ENCODE measurements at places on chromosomes 4 and X.

- no peak for DNase-seq
These were observed 15.7 kb downstream of the SH2D1A start for GRCh38 chrX:124362072-124362471.

DNA sequence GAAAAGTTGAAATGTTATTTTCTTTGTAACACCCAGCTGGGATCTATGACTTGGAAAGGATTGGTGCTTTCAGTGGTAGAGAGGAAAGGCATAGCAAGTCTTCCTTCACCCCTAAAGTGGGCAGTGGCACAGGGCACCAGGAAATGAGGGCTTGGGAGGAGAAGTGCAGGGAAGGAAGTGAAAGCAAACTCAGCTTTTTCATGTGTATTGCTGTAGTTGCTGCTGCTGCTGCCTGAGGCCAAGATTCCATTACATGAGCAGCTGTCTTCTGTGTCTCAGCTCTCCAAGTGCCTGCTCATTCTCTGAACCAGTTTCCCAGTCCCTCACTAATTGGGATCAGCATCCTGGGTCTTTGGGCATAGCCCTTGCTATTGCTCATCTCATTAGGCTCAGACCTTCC, 2.6 kb downstream of the HCCS start:
- DNase-seq: no peak

GRCh38 chr4:154739111-154739510, 4.7 kb upstream of the LRAT start:
- DNase-seq: no peak

GRCh38 chrX:95675794-95676193, 1008.8 kb upstream of the DIAPH2 start:
- no peak for DNase-seq

DNA sequence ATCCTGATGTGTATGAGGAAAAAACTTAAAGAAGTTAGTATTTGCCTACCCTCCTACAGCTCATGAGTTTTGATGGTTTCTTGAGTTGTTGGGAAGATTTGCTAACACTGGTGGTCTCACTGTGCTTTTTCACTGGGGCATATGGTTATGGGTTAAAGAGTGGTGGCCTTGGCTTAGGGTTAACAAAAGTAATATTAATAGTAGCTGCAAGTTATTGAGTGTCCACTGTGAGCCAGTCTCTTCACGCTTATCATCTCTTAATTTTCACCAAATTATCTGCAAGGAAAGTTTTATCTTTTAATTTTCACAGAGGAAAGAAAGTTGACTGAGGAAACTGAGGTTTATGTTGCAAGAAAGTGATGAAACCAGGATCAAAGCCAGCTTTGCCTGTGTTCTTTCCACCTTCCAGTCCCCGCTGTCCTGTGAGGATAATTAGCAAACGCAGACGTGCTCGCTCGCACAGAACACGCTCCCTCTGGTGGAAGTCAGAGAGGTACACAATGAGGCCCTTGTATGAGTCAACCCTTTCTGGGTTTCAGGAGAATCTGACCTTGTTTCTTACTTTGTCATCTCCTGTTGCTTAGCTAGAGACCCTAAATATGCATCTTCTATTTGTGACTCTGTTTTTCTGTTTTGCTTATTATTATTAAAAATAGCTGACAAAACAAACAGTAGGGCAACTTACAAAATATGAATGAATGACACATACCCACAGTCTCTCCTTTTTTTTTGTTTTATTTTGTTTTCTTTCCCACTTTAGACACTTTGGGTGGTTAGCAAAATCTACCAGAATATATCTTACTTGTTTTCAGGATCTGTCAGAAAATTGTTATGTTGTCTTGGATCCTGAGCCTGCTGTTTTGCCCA, 94.3 kb downstream of the DDIT4L start:
- peak; percentile 5 for DNase-seq

GRCh38 chrX:100449696-100450608, 39.9 kb upstream of the PCDH19 start:
- DNase-seq: no peak

DNA sequence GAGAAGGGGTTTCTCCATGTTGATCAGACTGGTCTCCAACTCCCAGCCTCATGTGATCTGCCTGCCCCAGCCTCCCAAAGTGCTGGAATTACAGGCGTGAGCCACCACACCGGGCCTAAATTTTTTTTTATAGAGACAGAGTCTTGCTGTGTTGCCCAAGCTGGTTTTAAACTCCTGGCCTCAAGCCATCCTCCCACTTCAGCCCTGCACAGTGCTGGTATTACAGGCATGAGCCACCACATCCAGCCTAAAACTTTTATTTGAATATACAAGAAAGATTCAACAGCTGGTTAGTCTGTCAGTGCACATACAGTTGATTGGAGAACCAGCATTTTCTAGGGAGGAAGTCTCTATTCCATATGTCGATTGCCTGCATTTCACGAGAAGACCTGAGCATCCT, 91.2 kb downstream of the LRP2BP start:
- DNase-seq: no peak

DNA sequence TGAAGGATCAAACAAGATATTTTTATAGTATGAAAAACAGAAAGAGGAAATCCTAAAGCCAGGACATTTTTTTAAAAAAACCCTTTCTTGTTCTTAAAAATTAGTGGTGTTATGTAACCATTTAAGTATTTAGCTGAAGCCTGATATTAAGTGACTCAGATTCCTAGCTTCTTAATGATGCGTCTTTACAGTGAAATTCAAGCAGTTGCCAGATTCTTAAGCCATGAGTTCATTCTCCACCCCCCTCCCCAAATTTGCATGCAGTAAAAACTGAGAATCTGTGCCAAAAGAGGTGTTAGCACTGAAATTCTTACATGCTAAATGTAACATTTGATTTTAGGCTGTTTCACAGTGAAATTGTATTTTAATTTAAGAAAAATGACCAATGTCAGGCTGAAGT, 180.8 kb downstream of the RAPGEF2 start:
- no peak for DNase-seq

DNA sequence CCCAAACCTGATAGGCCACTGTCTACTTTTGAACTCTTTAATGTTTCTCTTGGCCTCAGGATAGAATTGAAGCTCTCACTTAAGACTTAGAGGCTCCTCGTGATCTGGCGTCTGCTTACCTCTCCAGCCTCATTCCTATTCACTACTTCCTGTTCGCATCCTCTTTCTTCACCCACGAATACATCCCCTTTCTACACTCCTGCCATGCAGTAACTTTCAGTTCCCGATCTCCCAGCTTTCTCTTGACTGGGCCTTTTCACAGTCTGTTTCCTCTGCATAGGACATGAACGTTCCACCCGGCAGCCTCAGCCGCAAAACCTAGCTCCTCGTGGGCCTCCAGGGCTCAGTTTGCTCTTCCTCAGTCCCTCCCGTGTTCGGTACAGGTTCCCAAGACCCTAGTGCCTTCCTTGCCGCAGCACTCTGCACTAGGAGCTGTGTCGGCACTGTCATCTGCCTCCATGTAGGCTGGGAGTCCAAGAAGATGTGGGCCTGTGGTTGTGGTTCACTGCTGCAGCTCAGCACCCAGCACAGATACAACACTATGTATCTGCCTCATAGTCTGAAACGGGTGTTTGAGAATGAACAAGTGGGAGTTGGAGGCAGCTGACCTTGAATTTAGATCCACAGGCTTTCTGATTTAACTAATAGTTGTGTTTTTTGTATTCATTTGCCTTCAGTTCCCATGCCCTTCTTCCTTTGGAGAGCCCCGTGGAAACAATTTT, 15.8 kb downstream of the RPL39 start:
- no peak for DNase-seq

- peak; percentile 36 for DNase-seq
These were observed 23.4 kb downstream of the CCNI start for GRCh38 chr4:77052352-77052751.

GRCh38 chrX:111098874-111099273, 2.9 kb downstream of the PAK3 start:
- DNase-seq: no peak

GRCh38 chrX:639151-639550, 8.6 kb downstream of the SHOX start:
- DNase-seq: no peak

DNA sequence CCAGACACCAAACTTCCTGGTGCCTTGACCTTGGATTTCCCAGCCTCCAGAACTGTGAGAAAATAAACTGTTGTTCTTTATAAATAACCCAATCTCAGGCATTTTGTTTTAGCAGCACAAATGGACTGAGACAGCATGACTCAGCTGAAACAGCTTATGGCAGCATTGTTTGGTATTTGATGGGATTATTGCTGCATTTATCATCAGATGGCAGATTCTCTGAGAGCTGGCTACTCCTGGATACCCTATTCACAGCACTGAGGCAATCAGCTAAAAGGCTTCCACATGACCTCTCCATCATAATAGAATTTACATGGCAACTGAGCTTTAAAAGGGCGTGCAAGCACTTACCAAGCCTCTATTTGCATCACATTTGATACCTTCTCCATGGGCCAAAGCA, 623.1 kb upstream of the CPEB2 start:
- no peak for DNase-seq

GRCh38 chr4:148740701-148741100, 298.5 kb upstream of the NR3C2 start:
- no peak for DNase-seq

DNA sequence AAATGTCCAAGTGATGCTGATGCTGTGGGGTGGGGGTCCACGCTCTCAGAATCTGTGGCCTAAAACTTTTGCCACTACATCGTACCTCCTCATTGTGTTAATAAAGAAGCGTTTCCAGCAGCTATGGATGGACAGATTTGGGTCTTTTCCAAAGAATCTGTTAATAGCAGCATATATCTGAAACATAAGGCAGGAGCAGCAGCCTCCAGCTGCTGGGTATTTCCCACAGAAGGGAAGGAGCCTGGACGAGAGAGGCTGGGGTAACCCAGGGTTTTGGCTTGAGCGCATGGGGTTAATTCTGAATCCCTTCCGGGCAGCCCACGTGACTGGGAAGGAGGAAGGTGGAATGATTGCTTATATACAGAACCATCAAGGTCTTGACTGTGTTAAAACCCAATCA, 332.4 kb downstream of the BCOR start:
- DNase-seq: no peak

DNA sequence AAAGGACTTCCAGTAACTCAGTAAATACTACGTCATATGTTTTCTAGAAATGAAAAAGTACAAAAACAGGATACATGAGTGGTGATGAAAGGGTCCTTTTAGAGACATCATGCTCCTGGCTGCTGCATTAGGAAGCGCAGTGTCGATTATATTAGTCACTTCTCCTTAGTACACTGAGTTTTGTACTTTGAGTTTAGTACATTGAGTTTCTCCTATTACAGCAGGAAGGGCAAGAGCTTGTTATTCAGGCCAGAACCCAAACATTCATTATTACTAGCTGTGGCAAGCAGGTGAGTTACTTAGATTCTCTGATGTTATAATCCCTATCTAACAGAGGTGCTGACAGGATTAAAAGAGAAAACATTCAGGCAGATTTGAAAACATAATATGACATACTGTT, 21.3 kb downstream of the RPGR start:
- DNase-seq: no peak

DNA sequence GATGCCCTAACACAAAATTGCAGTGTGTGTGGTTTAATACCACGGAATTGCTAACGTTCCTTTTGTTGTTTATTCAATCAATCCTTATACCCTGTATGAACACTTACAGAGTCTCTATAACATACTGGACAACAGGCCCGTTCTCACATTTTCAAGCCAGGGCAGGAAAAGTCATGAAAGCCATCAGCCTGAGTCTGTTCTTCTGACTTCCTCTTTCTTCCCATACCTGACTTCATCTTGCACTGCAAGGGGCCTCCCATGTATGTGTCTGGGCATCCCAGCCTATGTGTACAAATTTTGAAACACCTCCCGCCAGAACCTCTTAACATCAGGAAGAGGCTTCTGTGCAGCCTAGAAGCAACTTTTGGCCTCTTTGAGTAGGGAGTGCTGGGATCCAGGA, 4.9 kb upstream of the SHISA3 start:
- DNase-seq: no peak

DNA sequence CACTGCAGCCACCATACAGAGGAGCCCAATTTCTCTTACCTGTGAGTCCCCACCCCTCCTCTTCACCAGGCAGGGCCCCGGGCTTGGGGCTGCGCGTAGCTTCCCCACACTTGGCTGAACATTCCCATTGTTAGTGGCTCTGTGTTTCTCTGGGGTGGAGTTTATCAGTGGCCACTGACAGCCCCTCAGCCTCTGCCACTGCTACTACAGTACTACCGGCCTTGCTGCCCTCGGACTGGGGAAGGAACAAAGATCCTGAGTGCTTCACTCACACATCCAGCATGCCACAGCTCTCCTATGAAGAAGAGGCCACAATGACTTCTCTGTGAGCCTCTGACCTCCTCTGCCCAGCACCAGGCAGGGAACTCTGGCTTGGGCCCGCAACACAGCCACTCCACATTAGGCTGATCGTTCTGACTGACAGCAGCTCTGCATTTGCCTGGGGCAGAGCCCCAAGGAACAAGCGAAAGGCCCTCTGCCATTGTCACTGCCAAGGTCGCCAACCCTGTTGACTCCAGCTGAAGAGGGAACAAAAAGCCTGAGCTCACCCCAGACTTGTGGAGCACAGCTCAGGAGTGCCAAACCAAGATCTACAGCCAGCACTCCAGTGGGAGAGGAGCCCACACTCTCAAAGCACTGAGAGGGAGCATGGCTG, 24.0 kb downstream of the ABCB7 start:
- no peak for DNase-seq

DNA sequence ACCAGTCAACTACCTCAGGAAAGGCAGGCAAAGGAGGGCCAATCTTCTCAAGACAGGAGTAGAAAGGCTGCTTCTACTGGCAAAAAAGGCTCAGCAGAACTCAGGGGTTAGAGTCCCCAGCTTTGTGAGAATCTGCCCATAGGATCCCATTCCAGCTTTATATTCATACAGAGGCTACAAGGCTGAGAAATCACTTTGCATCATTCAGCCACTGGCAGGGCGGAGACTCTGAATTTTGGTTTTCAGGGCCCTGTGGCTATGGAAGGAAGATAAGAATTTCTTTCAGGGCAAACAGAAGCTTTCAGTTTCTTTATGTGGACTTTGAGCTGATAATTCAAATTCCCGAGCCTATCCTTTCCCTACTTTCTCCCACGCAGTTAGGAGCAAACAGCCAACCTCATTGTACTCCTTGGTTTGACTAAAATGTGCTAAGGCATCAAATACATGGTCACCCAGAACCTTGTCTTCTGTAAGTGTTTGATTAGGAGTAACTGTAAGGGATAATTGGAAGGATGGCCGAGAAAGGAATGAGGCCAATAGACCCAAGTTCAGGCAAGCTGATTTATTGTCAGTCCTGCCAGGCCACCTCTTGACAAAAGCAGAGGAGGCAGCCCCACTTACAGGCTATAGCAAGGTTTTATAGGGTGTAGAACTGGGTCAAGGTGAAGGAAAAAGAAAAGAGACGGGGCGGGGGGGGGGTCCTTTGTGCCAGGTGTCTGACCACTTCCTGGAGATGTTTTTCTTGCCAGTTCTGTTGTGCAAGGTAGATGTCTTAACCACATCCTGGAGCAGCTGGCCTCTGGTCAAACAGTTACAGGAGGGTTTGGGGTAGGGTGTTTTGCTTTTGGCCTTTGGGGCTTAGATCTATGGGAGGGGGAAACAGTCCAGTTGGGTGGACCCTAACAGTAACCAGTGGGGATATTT, 165.3 kb upstream of the PPP1R2C start:
- DNase-seq: no peak

- no peak for DNase-seq
These were observed 5.0 kb downstream of the FUNDC2 start for GRCh38 chrX:155031657-155032056.

- no peak for DNase-seq
These were observed 102.8 kb upstream of the PCDH18 start for GRCh38 chr4:137635108-137635507.

Measured in NCI-H1930 (cell line).